Cardiac septum (tissue), 1 donor: ENCODE measurements at places on chromosomes 6 and 20.

DNA sequence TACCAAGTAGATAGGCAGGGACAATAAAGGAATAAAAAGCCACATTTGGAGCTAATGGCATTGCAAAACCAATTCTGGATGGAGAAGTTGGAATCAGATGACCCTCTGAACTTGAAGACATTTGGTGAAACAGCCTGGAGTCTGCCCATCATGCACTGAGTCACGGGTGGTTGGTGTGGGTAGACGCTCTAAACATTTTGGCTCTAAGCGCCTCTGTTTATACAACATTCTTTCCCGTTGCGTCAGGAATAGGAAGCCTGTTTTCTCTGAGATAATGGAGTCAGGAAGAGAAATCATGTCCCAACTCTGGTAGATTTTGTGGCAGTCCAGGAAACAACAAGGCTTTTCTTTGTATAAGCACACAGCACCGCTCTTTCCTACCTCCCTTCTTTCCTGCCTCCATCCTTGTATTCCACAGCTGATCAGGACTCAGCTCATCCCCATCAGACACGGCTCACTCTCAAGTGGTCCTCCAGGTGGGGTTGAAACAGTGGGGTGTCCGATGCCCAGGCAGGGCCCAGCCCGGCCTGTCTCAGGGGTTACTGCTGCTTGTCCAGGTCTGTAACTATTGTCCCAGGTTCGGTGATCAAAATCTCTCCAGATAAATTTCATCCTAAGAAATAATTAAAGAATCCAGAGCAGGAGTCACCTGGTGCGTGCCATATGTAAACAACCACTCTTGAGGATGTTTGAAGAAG is 12.1 kb upstream of the RAMACL start:
- DNase-seq: no peak

GRCh38 chr20:22324505-22324904 is 259.9 kb downstream of the FOXA2 start:
- no peak for DNase-seq

DNA sequence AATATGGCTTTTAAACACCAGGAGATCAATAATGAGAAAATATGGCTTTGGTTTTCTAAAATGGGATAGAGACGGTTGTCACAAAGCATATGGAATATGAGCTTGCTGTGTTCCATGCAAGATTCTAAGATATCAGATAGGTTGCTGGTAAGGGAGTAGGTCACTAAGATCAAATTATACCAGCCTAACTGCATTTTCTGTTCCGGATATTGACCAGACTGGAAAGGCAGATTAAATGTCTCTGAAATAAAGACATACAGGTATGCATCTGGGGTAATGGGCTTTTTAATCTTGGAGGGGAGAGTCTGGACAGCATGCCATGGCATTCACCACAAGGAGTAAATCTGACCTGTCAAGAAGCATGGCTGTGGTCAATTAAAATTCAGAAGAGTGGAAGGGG is 35.2 kb upstream of the ADIG start:
- no peak for DNase-seq

GRCh38 chr20:37308086-37309050 is 18.9 kb downstream of the MANBAL start:
- DNase-seq: peak; percentile 41

DNA sequence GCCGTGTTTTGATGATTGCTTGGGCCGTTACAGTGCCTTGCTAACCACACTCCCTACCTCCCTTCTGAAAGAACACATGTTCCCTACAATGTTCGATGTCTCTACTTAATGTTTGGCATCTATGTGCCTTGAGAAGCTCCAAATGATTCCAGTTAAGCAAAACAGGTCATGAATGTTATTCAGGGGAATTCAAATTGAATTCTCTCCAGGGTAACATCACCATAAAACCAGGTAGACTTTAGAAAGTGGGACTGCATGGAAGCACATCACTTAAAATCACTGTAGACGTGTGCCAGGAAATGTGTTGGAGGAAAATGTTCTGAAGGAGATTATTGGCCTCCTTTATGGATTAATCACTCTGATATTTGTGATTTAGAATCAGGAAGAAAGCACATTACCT is 128.1 kb downstream of the ADAT2 start:
- no peak for DNase-seq

- no peak for DNase-seq
These were observed 1.7 kb upstream of the MYB start for GRCh38 chr6:135179372-135179771.

DNA sequence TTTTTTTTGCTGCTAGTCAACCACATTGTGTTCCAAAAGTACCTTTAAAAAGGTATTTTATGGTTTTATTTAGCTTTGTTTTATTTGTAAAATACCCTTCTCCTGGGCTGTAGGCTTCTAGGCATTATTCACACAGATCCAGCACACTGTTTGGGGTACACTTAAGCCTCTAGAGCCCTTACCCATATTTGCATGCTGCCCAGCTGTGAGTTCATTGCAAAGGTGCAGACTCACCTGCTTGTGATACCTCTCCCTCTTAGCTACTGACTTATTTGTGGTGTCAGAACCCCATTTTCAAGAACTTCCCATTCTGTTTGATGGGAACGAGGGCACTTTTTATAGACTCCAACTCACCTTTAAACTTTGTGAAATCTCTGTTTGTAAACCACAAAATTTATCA is 69.8 kb downstream of the RIN2 start:
- DNase-seq: no peak

DNA sequence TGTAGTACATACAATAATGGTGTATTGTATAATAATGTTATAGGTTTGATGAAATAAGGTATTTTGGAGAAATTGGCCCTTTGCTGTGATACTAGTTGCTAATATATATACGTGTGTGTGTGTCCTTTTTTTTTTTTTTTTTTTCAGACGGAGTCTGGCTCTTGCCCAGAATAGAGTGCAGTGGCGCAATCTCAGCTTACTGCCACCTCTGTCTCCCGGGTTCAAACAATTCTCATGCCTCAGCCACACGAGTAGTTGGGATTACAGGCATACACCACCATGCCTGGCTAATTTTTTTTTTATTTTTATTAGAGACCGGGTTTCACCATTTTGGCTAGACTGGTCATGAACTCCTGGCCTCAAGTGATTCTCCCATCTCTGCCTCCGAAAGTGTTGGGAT is 23.3 kb downstream of the SENP6 start:
- no peak for DNase-seq

GRCh38 chr20:50276119-50277063 is 85.8 kb downstream of the CEBPB start:
- peak; percentile 90 for DNase-seq

GRCh38 chr6:122042960-122043735 is 356.3 kb upstream of the HSF2 start:
- no peak for DNase-seq

- no peak for DNase-seq
These were observed 515.3 kb downstream of the TENT5A start for GRCh38 chr6:81237226-81237625.

DNA sequence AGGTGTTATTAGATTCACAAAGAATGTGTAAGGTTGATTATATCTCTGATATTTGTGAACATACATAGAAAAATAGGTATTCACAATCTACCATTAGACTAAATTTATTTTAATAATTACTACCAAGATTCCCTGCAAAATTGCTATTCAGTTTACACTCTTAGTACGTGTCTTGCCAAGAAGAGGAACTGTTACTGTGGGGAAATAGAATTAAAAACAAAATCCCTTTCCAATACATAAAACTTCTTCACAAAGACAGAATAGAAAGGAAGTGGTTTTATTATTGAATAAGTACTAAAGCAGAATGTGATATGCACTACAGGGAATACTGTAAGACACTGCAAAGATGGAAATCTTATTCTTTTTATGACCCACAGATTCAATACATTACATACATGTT is 17.0 kb downstream of the RAB32 start:
- no peak for DNase-seq

DNA sequence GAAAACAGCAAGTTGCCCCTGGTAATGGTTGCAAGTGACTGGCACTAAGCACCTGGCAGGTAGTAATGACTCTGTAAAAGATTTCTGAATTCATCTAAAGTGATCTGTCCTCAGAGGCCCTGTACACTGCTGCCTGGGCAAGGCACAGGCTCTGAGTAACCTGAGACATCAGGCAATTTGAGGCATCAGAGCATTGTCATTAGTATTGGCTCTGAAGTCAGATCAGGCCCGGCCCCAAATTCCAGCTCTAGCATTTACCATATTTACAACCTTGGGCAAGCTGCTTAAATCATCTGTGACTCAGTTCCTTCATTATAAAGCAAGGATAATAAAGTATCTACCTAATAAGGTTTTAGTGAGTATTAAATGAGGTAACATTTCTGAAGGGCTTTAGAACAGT is 17.3 kb upstream of the TENT5A start:
- DNase-seq: no peak

DNA sequence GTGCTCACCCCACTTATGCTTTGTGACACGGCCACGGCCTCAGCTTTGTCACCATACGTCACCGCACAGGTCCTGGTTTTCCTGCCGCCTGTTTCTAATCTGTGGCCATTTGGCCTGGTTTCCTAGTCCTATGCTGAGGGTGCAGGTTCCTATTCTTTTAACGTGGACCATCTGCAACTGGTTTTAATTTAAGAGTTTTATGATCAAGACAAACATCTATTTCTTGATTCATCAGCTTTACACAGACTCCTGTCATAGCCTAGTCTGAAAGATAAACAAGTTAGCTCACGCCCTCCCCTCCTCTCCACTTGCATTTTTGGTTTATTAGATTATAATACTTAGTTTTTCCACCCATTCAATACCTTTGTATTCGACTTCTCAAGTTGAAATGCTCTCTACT is 97.5 kb upstream of the RPS6KA2 start:
- no peak for DNase-seq

GRCh38 chr6:26452631-26453235 is 5.0 kb upstream of the BTN2A1 start:
- no peak for DNase-seq

DNA sequence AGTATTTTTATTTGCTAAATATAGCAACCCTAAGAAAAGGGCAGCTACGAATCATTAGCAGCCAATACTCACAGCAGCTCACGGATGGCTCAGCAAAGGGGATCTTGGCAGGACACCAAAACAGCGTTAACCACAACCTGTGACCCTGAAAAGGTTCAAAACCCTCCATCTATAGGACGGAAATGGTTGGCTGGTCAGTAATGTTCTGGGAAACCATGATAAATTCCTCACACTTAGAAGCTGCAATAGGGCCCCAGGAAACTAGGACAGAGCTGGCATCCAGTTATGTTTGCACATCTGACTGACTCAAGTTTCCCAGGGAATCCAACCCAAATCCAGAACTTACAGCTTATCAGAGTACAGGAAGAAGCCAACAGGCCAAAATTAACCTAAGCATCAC is 30.9 kb upstream of the PTPRT start:
- DNase-seq: no peak

- no peak for DNase-seq
These were observed 441.3 kb downstream of the CDC5L start for GRCh38 chr6:44828780-44829179.

DNA sequence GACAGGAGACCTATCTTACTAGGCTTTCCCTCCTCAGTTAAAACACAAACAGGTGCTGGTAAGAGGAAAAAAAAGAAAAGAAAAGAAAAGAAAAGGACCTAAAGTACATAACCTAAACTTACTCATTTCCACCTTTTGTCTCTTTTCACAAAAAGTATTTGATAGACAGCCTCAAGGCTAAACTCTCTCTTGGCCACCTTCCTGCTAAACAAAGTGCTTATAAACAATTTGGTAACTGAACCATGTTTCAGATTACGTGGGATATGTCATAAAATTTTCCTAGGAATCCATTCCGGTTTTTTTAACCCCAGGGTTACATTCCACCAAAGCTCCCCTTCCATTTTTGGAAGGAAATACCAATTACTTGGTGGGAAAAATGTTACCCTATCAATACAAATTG is 109.0 kb downstream of the PRND start:
- DNase-seq: no peak

- peak; percentile 68 for DNase-seq
These were observed 196.7 kb upstream of the CDH4 start for GRCh38 chr20:61055180-61056010.

GRCh38 chr6:95203153-95203754 is 374.1 kb upstream of the MANEA start:
- no peak for DNase-seq

GRCh38 chr6:157235600-157236039 is 87.7 kb downstream of the TMEM242 start:
- peak; percentile 83 for DNase-seq

GRCh38 chr20:20018366-20018765 is 1.2 kb downstream of the NAA20 start:
- DNase-seq: no peak

DNA sequence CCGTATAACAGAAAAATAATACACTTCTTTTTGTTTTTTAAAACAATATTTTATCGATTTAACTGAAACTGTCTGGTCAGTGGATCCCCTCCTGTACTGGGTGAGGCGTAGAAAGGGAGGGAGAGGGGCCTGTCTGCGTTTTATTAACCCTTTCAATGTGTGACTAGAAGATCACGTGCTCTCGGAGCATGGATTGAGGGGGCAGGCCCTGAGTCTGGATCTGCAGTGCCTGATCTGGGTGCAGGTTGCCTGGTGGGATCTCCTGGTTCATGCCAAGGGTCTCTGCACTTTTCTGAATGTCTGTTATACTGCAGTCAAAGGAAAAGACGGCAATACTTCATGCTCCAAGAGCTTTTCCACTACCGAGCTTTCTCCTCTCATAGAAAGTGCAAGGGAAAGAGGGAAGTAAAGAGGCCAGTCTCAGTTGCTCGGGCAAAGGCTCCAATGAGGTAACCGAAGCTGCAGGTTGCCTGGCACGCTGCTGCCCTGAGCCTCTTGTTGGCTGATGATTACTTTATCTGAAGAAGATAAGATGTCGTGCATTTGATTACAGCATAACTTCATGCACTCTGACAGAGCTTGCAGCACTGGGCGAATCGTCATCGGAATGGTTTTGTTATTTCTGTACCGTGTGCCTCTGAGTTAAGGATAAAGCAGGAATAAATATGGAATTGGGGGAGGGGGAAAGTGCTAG is 167.5 kb upstream of the PMEPA1 start:
- DNase-seq: peak; percentile 54

DNA sequence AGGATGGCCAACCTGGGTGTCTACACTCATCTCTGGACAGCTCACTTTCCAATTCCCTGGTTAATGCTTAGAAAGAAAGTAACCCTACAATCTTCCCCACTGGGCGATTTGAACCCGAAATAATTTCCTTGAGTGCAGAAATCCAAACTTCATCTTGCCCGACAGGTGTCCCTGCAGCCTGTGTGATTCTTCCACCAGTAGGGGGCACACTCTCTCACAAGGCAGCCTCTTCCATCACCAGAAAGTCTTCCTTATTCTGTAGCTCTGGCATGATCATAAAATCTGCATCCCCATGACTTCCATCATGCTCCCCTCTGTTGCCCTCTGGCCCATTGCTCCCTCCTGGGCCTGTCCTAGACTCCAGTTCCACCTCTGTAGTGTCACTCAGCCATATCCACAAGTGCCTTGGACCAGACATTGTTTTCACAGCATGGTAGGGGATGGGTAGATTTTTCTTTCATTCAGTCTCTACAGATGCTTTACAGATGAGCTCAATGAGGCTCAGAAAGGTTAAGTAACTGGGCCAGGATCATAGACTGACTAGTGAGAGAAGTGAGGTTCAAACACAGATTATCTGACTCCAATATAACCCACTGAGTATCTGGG is 170.4 kb upstream of the SPTLC3 start:
- DNase-seq: no peak
